Bronchus fibroblast of lung (primary cell): ENCODE measurements at places on chromosomes 5 and 9. TPM values are rescaled to one million over a fixed set of nuclear protein-coding genes. Genes with fewer than 3 reads are reported as not detected.

IL17B gene
- not detected in 2 replicates for total RNA-seq

FABP6 gene
- total RNA-seq = not detected in 2 replicates

LEAP2 gene
- total RNA-seq = 0.34 and 0.45 TPM in 2 replicates

CTXN3 gene
- not detected in 2 replicates for total RNA-seq

NMUR2 gene
- not detected in 2 replicates for total RNA-seq

CCT5 gene
- total RNA-seq = 432 and 468 TPM in 2 replicates

CD72 gene
- total RNA-seq = 0.50 and 1.0 TPM in 2 replicates

STARD4 gene
- total RNA-seq = 44.4 and 59.9 TPM in 2 replicates

DBH gene
- not detected in 2 replicates for total RNA-seq

IFNA21 gene
- total RNA-seq = not detected in 2 replicates

LCN15 gene
- not detected in 2 replicates for total RNA-seq

FOXB2 gene
- not detected in 2 replicates for total RNA-seq

HTR1A gene
- total RNA-seq = not detected in 2 replicates

STKLD1 gene
- total RNA-seq = not detected in 2 replicates
